ENCODE measurements at places on chromosomes 2 and 18.

DNA sequence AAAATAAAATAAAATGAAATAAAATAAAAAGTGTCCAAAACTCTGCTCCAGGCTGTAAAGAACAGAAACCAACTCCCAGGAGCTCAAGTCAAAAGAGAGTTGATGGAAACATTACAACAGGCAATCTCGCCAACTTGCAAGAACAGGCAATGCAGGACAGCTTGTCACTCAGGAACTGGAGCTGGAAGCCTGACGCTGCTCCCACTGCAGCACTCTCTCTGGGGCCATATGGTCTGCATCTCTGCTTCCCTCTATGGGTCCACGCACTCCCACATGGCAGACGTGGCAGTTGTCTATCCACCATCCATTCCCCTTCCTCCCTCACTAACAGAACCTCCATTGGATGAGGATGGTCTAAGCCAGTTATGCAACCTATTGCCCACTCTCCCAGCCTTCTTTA lies 23.3 kb upstream of the ARPC2 start:
- no peaks in the 10 kb centered on the region for H3K27me3 ChIP-seq
- no peaks in the 10 kb centered on the region for H3K4me1 ChIP-seq
- H3K27ac ChIP-seq, result no peak overlapping the region
- H3K4me3 ChIP-seq, result no peak overlapping the region
- DNase-seq, result no peak
- H3K36me3 ChIP-seq, result no peaks in the 10 kb centered on the region

- H3K27me3 ChIP-seq, result no peaks in the 10 kb centered on the region
- no peak for DNase-seq
- H3K36me3 ChIP-seq, result no peaks in the 10 kb centered on the region
Measured at GRCh38 chr2:3034396-3034795, 343.2 kb downstream of the EIPR1 start.

DNA sequence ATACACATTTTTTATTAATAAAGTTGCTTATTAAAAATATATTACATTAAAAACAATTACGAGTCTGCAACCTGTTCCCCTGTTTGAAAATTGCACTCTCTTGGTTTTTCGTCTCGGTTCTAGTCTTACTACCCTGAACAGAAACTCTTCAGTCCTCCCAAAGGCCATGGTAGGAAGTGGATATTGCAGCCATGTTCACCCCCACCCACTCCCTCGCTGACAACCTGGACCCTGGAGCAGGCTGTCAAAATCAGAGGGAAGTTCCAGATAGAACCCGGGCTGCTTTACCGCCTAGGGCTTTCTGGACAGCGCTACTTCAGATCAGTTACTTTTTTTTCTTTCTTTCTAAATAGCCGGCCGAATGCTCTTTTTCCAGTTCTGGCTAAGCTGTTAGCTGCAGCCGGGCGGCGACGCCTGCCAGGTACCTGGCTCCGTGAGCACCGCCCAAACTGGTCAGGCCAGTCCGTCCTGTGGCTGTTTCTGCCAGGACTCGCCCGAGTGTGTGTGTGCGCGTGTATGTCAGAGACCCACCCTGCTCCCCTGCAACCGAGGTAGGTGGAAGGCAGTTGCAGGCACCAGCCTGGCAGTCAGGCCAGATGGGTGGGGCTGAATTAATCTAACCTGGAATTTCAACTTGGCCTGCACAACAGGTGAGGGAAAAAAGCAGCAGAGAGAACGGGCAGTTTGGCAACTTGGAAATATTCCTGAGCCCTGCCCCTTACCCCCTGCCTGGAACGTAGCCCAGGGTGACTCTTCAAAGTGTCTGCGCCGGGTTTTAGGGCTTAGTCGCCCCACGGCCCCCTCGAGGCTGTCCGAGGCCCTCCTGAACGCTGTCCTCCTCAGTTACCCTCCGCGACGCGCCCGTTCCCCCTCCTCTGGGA lies 1.1 kb upstream of the TET3 start:
- H3K4me1 ChIP-seq, result peaks cover 69% of the 10 kb centered on the region
- peak overlapping the region; percentile 75 for H3K4me3 ChIP-seq
- DNase-seq, result no peak
- H3K36me3 ChIP-seq, result no peaks in the 10 kb centered on the region
- peak overlapping the region; percentile 99 for H3K27ac ChIP-seq

DNA sequence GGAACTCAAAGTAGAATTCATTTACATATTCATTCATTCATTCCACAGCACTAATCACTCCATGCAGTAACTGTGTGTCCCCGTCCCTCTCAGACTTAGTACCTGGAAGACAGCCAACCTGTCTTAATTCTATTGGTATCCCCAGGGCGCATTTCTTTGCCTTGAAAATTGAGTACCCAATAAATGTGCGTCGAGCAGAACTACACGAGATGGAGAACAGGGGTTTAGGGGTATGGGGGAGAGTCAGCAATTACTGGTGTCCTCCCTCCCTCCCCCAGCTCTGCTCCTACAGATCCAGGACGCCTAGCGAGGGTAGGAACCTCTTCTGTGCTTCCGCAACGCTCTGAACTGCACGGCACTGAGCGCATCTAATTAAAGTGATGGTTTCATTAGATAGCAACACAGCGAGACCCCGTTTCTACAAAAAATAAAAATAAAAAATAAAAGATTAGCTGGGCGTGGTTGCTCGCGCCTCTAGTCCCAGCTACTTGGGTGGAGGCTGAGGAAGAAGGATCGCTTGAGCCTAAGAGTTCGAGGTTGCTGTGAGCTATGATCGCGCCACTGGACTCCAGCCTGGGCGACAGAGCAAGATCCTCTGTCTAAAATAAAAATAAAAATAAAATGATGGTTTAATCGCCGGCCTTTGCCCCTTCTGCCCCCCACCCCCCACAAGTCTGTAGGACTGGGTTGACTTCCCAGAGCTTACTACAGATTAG lies 614 bp upstream of the FKBP1B start:
- no peak for DNase-seq
- H3K4me1 ChIP-seq, result peaks cover 8% of the 10 kb centered on the region
- no peaks in the 10 kb centered on the region for H3K36me3 ChIP-seq
- H3K27ac ChIP-seq, result no peak overlapping the region
- no peaks in the 10 kb centered on the region for H3K27me3 ChIP-seq

DNA sequence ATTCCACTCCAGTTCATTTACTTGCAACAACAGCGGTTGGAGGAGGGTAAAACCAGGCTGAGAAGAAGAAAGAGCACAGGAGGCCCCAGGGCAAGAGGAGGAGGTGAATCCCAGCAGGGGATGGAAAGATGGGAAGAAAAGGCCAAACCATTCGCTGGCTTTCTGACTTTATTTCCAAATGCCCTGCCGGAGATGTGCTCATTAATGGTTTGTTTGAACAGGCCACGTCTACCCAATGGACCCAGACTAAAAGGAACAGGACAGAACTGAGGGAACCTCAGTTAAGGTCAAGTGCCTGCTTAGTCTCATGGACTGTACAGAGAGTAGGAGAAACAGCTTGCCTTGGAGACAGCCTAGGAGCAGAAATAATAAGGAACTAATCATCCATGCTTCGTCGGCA lies 121.6 kb upstream of the NDUFV2 start:
- H3K4me1 ChIP-seq, result peaks cover 8% of the 10 kb centered on the region
- H3K4me3 ChIP-seq, result no peak overlapping the region
- no peak for DNase-seq
- no peak overlapping the region for H3K27ac ChIP-seq
- no peaks in the 10 kb centered on the region for H3K27me3 ChIP-seq
- no peaks in the 10 kb centered on the region for H3K36me3 ChIP-seq

DNA sequence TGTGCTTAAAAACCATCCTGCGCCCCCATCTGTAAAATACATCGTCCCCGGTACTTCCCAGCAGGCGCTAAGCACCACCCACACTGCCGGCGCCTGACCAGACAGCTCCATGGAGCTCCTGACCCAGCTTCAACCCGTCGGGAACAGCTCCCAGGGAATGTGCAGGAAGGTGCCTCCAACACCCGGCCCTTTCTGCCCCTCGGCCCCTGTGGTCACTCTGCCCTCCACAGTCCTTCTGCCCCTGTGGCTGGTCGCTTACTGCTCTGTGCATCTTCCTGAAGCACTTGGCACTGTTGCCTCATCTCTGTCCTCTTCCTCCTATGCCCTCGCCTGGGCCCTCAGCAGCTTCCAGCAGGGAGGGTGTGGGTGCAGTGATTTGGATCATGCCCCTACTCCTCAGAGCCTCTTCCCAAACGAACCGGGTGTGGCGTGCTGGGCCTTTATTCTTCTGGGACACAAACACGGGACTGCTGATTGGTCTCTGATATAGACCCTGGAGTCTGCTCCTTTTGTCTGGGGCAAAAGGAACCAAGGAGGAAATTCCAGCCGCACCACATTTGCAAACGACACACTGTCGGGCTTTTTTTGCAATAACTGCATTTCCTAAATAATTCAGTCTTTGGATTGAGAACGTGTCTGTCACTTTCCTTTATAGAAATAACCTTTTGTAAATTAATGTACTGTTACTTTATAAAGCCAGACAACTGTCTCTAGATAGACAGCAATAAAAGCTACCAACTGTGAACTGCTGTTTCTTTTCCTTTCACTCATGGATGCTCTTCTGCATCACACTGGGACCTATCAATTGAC lies 65.9 kb downstream of the ADI1 start:
- no peak overlapping the region for H3K4me3 ChIP-seq
- no peaks in the 10 kb centered on the region for H3K27me3 ChIP-seq
- peaks cover 9% of the 10 kb centered on the region for H3K36me3 ChIP-seq
- DNase-seq, result no peak
- H3K27ac ChIP-seq, result no peak overlapping the region

GRCh38 chr2:53802617-53803151 lies 15.8 kb downstream of the ERLEC1 start:
- peaks cover 3% of the 10 kb centered on the region for H3K36me3 ChIP-seq
- no peak for DNase-seq
- H3K4me1 ChIP-seq, result no peaks in the 10 kb centered on the region
- no peak overlapping the region for H3K27ac ChIP-seq

DNA sequence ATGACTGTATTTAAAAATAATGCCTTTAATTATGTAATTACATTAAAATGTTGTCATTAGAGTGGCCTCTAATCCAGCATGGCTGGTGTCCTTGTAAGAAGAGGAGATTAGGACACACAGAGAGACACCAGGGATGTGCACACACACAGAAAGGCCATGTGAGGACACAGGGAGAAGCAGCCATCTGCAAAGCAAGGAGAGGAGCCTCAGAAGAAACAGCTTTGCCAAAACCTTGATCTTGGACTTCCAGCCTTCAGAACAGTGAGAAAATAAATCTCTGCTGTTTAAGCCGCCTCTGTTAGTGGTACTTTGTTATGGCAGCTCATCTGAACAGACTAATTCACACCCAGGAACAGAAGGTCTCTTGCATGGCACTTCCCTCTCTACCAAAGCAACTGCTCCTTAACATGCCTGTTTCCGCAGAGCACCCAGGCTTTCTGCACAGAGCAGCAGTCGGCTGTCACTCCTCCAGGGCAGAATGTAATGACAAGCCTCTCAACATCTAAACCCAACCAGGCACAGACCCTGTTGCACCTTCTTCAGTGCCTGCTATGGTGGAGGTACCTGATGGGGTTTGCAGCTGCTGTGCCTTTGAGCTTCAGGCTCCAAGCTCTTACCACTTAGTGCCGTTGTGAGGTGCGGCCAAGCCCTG lies 377.7 kb downstream of the TDRD15 start:
- H3K27me3 ChIP-seq, result no peaks in the 10 kb centered on the region
- no peaks in the 10 kb centered on the region for H3K36me3 ChIP-seq
- no peak overlapping the region for H3K27ac ChIP-seq
- no peak overlapping the region for H3K4me3 ChIP-seq
- DNase-seq, result no peak

DNA sequence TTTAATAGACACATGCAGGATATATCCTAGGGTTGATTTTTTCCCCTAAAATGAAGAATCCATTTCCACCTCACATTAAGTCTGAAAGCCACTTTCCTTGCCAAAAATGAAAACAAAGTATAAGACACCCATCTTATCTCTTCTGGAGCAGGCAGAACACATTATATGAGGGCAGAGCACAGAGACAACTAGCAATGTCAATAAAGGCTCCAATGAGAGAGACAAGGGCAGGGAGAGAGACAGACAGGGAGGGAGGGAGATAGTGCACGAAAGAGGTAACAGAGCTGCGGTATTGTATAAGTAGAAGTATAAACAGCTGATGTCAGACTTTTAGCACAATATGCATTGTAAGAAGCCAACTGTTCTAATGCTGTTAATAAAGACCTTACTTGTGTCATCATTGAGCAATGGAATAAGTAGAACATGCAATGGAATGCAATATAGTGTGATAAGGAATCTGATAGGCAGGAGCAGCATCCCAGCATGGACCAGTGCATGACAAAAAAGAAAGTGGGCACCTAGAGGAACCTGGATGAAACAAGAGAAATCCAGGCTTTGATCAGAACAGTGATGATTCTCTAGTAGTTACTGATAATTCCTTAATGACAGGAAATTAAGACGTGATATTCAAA lies 150.6 kb upstream of the TCF4 start:
- no peaks in the 10 kb centered on the region for H3K4me1 ChIP-seq
- H3K27me3 ChIP-seq, result no peaks in the 10 kb centered on the region
- DNase-seq, result no peak
- H3K36me3 ChIP-seq, result no peaks in the 10 kb centered on the region
- H3K4me3 ChIP-seq, result no peak overlapping the region

- DNase-seq, result no peak
- no peaks in the 10 kb centered on the region for H3K4me1 ChIP-seq
- H3K36me3 ChIP-seq, result no peaks in the 10 kb centered on the region
- no peaks in the 10 kb centered on the region for H3K27me3 ChIP-seq
- no peak overlapping the region for H3K4me3 ChIP-seq
Measured at GRCh38 chr2:51595836-51596235, 563.9 kb upstream of the NRXN1 start.

- no peak for DNase-seq
- no peak overlapping the region for H3K27ac ChIP-seq
- H3K36me3 ChIP-seq, result no peaks in the 10 kb centered on the region
- no peaks in the 10 kb centered on the region for H3K4me1 ChIP-seq
- no peak overlapping the region for H3K4me3 ChIP-seq
Measured at GRCh38 chr2:216464104-216464720, 34.4 kb upstream of the RPL37A start.

DNA sequence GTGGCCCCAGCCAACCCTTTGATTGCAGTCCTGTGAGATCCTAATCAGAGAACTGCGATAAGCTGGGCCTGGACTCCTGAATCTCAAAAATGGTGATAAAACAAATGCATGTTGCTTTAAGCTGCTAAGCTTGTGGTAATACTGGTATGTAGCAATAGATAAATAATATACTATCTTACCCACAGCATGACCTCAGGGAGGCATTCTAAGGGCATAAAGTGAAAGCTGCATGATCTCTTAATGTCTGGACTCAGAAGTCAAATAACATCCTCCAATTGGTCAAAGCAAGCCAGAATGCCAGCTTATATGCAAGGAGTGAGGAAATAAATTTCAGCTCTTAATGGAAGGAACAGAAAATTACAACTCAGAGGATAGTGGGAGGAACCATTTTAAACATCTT lies 246.1 kb downstream of the FSIP2 start:
- H3K4me3 ChIP-seq, result no peak overlapping the region
- no peak for DNase-seq
- no peaks in the 10 kb centered on the region for H3K36me3 ChIP-seq
- H3K27ac ChIP-seq, result no peak overlapping the region

GRCh38 chr2:19319698-19320097 lies 38.7 kb downstream of the OSR1 start:
- H3K27me3 ChIP-seq, result no peaks in the 10 kb centered on the region
- H3K27ac ChIP-seq, result no peak overlapping the region
- no peaks in the 10 kb centered on the region for H3K36me3 ChIP-seq
- DNase-seq, result no peak
- H3K4me1 ChIP-seq, result no peaks in the 10 kb centered on the region

- peaks cover 51% of the 10 kb centered on the region for H3K4me1 ChIP-seq
- H3K27ac ChIP-seq, result peak overlapping the region; percentile 92
- no peaks in the 10 kb centered on the region for H3K27me3 ChIP-seq
- no peak for DNase-seq
Measured at GRCh38 chr2:96209011-96209728, 543 bp upstream of the STARD7 start.

Measured in esophagus squamous epithelium (tissue), 5 donors.